ENCODE measurements at places on chromosomes 5 and 9. TPM values are rescaled to one million over a fixed set of nuclear protein-coding genes. Genes with fewer than 3 reads are reported as not detected.
A peak's percentile ranks its signal among the peaks of the same experiment; 100 is the strongest.

DNA sequence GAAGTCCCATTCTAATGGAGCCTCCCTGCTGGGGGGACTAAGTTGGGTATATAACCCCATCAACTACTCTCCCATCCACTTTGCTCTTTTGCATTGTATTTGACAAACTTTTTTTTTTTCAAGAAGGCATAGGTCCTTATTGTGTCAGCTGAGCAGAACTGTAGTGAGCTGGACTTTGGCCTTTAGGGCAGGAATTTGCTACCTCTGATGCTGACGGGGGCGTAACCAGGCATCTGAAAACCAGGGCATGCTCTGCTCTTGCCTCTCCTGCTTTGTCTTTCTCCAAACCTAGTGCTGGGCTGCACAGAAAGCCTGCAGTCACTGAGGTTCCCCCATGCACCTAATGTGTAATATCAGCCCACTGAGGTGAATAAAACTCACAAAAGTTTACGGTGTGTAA, 49.0 kb downstream of the MSX2 start:
- DNase-seq, result no peak

GRCh38 chr5:94782383-94782782, 163.9 kb downstream of the SLF1 start:
- no peak for DNase-seq

DNA sequence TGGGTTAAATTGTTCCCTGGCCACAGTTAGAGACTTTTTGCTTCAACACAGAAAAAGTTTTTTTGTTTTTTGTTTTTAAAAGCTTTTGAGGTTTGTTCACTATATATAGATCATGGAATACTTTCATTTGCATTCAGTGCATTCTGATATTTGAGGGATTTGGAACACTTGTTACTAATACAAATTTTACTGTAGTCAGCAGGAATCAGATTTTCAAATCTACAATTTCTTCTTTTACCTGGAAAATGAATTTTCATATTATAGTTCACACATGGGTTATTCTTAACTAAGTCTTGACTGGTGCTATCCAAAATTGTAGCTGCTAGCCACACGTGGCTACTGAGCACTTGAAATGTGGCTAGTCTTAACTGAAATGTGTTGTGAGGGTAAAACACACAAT, 142.0 kb downstream of the RMI1 start:
- no peak for DNase-seq

DNA sequence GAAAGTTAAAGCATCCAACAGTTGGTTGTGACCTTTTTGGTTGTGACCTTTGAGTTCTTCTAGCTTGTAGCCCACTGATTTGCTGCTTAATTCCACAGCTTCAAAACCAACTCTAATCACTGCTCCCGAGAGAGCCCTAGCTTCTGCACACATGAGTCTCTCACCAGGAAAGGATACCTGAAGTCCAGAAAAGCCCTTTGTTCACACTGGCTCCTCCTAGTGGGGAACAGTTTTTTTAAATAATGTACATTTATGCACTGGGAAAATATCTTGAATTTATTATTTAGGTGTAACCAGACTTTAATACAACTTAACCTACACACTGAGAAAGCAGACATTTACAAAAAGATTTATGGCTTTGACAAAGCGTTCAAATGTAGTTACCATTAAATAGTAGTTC, 120.2 kb upstream of the CCDC152 start:
- DNase-seq, result no peak

- DNase-seq, result peak; percentile 31
Measured at GRCh38 chr9:113493203-113493520, 29.6 kb downstream of the RGS3 start.

GRCh38 chr5:164801910-164802309, 1296.5 kb downstream of the MAT2B start:
- no peak for DNase-seq

CCNJL gene
- 3.2 TPM for total RNA-seq

BTNL3 gene
- not detected for total RNA-seq

PCDHB8 gene
- total RNA-seq, result 0.49 TPM

TLX3 gene
- not detected for total RNA-seq

CDX1 gene
- total RNA-seq, result 0.49 TPM
